ENCODE measurements at places on chromosomes 2 and 18.

- no peak for DNase-seq
Measured at GRCh38 chr2:140972724-140973123, 1158.1 kb downstream of the LRP1B start.

GRCh38 chr2:215436705-215437565, 1.1 kb upstream of the FN1 start:
- DNase-seq: no peak

DNA sequence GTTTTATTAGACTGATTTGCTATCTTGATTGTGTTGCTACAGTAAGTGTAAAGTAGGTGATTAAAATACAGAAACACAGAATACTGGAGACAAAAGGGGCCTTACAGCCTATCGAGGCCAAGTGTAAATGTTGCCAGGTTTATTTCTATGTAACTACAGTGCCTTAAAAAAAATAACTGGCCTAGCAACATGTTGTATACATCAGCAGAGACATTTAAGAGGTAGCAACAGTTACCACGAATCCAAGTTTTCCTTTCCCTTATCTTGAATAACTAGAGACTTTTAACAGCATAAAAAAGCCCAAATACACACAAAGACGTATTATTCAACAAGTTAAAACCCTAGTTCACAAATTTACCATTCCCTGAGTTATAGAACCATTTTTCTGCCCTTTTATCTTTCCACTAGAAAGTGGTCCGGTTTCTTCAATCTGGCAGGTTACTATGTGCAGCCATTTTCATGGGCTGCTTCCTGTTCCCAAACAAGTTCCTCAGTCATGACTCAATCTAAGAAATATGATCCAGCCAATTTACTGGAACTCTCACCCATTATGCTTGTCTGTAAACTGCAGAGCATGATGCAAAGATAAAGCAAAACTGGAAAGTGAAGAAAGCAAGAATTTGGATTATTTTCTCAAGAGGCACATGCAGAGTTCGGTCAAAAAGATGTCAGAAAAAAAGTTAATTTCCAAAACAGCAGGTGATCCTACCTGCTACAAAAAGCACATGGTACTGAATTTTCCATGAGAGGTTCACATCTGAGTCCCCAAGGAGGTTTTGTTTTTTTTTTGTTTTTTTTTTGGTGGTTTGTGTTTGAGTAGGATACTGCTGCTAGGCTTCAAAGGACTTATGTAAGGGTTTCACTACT, 22.2 kb downstream of the NFE2L2 start:
- DNase-seq: no peak

DNA sequence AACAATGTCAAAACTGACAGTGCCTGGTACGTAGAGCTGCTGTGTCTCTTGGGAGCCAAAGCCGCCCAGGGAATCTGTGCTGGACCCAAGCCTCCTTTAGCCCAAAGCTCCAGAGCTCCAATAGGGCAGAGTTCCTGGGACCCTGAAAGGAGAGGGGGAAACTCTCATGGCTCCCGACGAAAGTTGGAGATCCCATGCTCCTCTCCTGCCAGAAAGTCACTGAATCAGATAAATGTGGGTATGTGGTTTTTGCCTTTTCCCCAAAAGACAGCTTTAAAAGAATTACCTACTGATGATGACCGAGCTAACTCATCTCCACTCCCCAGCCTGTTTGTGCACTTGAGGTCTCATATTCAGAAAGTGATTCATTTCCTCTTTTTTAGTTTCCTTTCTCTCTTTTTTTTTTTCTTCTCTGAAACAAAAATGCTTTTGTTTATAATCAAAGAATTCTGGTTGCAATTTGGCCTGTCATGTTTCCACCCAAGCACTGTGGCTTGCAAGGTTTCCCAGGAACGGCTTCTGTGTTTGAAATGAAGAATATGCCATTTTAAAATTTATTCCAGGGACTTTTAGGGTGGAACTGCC, 14.1 kb upstream of the PMAIP1 start:
- DNase-seq: no peak

DNA sequence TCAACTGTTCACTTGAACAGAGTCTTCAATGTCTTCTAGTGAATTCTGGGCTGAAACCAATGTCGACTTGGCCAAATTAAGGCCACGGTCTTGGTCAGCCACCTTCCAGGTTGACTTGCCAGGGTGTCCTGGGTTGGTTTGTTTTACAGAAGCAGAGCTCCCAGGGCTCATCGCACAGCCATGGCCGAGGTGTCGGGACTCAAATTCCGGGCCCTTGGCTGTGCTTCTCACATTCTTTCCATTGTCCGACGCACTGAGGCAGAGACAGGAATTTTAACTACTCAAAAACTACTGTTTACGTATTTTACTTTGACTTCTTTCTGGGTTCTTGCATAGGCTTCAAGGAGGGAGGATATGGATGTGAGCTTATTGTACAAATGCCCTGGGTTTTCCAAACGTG, 51.7 kb downstream of the HPCAL1 start:
- no peak for DNase-seq

Measured in GM18507 (cell line).